Stimulated activated CD4-positive, alpha-beta T cell treated with anti-CD3 and anti-CD28 coated beads, Interleukin-15, amount 100 ng/mL, for 48 hours (primary cell): ENCODE measurements at places on chromosomes 1 and 21.

DNA sequence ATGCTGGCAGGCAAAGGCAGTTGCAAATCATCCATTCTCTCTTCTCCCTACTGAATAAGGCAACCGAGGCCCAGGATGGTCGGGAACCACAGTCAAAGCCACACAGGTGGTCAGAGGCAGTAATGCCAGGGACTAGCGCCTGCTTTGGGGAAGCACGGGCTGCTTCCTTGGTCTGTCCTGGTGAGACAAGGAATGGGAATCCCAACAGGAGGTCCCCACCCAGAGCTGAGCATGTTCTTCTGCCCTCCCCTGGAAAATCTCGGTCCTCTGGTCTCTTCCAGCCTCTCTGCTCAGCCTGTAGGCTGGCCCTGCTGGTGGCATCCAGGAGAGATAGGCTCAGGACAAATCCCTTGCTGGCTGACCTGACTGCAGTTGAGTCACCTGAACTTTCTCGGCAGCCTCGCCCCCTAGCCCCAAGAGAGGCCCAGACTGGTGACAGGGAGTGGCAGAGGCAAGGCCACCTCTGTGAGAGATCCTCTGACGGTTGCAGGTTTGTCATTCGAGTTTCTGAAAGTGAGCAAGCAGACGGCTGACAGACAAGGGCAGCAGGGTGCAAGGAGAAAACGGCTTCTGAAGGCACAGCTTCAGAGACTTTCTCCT is 5.8 kb downstream of the OLIG1 start:
- no peak for DNase-seq

GRCh38 chr1:51313961-51314777 is 16.2 kb downstream of the TTC39A start:
- no peak for DNase-seq

- no peak for DNase-seq
These were observed 66.8 kb upstream of the ANGPTL1 start for GRCh38 chr1:178937695-178938094.

DNA sequence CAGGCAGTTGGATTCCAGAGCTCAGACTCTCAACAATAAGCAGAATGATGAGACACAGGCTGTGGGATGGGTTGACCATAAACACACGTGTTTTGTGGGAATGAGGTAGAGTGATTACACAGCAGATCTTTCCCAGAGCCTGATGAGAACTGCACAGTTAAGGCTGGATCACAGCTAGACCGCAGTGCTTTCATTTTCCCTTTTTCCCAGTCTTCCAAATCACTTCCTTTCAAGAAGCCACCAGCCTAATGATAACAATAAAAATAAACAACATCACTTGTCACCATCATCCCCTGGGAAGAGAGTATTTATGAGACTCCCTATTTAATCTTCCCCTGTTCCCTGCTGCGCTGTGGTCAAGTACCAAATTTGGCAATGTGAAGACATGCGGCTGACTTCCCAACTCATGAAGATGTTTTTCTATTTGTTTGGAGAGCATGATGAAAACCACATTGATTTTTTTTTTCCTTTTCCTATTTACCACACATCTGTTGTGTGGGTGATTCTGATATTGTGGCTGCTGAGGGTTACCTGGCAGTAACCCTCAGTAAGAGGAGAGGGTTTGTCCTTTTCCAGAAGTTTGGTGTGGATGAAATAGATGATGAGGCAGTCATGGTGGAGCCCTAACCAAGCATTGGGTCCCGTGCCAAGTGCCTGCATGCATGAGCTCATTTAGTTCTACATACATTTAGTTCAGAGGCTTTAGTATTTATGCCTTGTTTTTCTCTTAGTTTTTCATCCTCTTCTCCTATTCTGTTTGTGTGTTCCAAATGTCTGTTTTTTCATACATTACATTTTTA is 248.9 kb upstream of the HOOK1 start:
- DNase-seq = no peak

GRCh38 chr1:14482784-14483450 is 115.6 kb upstream of the KAZN start:
- no peak for DNase-seq

GRCh38 chr1:207851696-207852095 is 59.2 kb downstream of the CD34 start:
- no peak for DNase-seq

DNA sequence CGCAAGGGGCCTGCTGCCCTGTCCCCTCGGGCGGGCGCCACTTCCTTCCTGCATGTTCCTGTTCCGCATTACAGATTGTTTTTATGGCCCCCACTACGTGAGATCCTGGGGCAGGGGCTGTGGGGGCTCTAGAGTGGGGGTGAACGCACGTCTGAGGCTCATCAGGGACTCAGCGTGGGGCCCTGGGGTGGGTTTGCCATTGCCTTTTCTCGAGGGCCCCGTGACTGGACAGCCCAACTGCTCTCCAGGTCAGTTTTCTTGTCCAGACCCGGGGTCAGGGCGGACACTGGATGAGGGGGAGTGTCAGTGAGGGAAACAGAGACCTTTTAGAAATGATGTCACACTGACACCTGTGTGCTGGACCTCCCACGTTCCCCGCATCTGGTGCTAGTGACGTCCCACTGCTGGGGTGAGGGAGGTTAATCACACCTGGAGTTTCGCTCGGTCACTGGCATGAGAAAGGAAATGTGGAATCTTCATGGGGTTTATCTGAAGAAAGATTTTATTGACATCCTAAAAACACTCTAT is 65.9 kb downstream of the AGPAT3 start:
- DNase-seq = no peak

DNA sequence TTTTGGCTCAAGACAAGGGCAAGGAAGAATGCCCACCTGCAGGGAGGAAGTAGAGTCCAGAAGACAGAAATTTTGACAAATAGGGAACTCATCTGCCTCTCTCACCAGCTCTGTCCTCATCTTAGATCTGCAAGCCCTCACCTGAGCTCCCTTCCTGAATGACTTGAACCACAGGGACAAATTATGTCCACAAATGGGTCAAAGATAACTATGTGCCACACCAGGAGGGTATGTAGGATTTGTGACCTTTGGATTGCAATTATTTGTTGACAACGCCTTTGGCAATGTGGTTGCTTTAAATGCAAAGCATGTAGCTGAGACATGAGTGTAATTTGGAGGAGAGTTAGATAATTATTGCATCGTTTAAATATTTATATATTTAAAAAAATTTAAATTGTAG is 79.5 kb downstream of the GRIK1 start:
- no peak for DNase-seq

DNA sequence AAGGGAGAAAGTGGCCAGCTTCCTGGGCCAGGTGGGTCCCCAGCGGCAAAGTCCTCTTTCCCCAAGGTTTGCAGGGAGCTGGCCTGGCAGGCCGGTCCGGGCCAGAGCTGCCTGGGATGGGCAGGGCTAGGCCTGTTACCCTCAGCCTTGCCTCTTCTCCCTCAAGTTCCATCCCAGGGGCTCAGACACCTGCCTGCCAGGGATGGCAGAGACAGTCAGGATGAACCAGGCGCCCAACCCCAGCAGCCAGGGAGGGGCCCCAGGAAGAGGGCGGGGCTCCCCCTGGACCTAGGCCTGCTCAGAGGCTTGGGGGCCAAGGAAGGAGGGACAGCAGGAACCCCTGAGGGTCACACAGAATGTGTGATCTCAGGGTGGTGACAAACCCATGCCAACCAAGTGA is 120.6 kb downstream of the CASZ1 start:
- no peak for DNase-seq

- DNase-seq = no peak
These were observed 4.7 kb upstream of the ABCB10 start for GRCh38 chr1:229563241-229563640.

DNA sequence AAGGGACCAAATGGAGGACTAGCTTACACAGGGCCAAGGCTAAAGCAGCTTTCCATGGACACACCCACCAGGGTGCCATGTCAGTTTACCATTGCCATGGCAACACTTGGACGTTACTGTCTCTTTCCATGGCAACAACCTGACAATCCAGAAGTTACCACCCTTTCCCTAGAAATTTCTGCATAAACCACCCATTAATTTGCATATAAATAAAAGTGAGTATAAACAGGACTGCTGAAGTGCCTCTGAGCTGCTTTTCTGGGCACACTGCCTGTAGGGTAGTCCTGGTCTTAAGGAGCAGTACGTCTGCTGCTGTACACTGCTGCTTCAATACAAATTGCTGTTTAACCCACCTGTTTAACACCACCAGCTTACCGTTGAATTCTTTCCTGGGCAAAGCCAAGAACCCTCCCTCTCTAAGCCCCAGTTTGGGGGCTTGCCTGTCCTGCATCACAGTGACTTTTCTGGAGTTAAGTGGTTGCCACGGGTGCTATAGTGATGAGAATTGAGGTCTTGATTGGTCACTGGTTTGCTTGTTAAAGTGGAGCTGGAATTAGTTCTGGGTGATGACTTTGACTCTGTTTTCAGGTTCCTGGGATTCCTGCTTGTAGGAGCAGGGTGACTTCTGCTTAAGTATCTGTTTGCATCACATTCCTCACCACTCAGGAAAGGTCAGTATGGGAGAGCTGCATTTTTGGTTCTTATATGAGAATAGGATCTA is 83.2 kb downstream of the CLDN17 start:
- DNase-seq = no peak

- DNase-seq = no peak
These were observed 3.1 kb downstream of the TNNT2 start for GRCh38 chr1:201374364-201374763.

- no peak for DNase-seq
These were observed 134.0 kb upstream of the DPYD start for GRCh38 chr1:98054786-98055185.

- no peak for DNase-seq
These were observed 3.7 kb upstream of the PFKL start for GRCh38 chr21:44296103-44296519.

GRCh38 chr1:177255411-177255810 is 84.7 kb downstream of the BRINP2 start:
- no peak for DNase-seq

- DNase-seq = no peak
These were observed 38.0 kb downstream of the PRRX1 start for GRCh38 chr1:170701962-170702361.

- DNase-seq = no peak
These were observed 49.2 kb upstream of the FAM20B start for GRCh38 chr1:178976541-178976940.

GRCh38 chr1:208896768-208897167 is 652.6 kb upstream of the PLXNA2 start:
- DNase-seq = no peak

GRCh38 chr1:15944308-15945010 is 31.4 kb downstream of the ZBTB17 start:
- DNase-seq = no peak

DNA sequence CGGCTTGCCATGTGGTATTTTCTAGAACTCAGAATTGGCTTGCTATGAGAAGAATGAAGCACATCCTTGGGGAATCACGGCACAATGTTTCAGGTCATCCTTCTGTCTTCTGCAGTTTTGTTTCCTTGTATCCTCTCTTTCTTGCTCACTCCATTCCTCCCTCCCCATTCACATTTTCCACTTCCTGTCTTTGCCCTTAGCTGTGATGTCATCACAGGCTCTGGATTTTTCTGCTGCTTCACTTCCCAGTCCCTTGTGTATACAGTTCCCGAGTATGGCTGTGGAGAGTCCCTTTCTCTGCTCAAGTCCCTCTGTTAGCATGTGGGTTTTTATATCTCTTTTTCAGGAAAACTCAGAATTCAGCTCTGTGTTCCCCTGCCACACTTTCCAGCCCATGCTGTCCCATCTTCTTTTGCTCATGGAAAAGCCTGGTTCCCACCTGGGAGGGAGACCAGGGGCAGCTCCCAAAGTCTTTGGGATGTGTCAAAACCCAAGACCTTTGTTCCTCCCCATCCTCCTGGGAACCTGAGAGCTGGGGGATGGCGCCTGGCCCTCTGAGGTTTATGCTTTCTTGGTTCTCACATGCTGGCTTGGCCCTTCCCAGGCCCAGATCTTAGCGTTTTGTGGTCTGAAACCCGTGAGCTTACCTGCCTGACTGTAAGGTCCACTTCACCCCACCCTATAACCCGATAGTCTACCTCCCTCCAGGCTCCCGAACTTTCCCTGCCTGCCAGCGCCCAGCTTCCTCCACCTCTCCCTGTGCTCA is 4.8 kb upstream of the RGS16 start:
- no peak for DNase-seq

- DNase-seq = no peak
These were observed 27.9 kb downstream of the CHIA start for GRCh38 chr1:111318523-111318922.

- DNase-seq = no peak
These were observed 1.6 kb downstream of the UTP11 start for GRCh38 chr1:38014171-38014570.

DNA sequence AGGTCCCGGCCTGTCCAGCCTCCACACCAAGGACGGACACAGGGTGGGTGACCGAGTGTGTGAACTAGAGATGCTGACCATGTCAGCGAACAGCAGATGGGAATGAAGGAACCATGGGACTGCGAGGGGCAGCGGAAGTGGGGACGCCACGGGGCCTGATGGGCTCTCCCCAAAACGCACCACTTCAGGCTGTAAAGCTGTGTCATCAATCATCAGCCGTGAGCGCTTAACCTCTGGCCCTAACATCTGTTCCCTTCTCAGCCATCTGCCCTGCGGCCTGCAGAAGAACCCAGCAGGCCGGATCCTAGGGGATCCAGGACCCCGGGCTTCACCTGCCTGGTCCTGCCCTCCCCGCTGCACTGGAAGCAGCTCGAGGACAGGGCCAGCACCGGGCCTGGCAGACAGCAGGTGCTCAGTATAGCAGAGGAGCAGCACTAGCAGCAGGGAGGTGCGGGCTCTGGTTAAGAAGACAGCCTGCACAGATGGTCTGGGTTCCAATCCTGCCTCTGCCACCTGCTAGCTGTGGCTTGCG is 58.7 kb downstream of the DMRTB1 start:
- no peak for DNase-seq

GRCh38 chr1:204443260-204443619 is 31.6 kb upstream of the PPP1R15B start:
- no peak for DNase-seq

DNA sequence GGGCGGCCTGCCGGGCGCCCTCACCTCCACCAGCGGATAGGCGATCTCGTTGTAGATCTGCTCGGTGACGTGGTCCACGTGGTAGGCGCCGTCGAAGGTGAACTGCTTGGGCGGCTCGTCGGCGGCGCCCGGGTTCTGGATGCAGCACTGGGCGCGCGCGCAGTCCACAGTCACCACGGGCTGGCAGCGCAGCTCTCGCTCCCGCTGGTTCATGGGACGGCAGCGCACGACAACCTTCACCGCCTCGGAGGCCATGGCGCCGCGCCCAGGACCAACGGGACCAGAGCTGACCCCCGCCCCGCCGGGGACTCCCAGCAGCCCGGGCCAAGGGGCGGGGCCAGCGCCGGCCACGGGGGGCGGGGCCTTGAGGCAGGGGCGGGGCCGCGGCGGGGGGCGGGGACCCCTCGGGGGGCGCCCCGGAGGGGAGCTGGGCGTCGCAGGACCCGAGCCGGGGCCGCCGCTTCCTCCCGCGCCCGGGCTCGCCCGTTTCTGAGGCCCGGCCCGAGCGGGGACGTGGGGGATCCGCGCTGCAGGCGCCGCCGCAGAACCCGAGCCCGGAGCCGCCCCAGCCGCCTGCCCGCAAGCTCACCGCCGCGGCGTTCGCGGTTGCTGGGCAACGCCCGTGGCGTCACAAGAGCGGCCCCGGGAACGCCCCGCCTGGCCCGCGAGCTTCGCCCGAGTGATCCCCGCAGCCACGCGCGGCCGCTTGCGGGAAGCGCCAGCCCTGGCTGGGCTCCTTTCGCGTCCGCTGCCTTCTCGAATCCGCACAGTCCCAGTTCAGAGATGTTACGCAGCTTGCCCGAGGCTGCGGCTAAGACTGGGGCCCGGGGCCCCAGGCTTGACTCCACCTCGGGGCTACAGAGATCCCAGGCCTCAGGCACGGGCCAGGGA is at the start of gene KIF17:
Gene KIF17, minus strand, starts transcription at position 556 of the 891 bp plus-strand sequence. Its CDS starts 301 bp downstream, at position 255.
- no peak for DNase-seq
